ENCODE measurements at places on chromosomes 7 and 10.

DNA sequence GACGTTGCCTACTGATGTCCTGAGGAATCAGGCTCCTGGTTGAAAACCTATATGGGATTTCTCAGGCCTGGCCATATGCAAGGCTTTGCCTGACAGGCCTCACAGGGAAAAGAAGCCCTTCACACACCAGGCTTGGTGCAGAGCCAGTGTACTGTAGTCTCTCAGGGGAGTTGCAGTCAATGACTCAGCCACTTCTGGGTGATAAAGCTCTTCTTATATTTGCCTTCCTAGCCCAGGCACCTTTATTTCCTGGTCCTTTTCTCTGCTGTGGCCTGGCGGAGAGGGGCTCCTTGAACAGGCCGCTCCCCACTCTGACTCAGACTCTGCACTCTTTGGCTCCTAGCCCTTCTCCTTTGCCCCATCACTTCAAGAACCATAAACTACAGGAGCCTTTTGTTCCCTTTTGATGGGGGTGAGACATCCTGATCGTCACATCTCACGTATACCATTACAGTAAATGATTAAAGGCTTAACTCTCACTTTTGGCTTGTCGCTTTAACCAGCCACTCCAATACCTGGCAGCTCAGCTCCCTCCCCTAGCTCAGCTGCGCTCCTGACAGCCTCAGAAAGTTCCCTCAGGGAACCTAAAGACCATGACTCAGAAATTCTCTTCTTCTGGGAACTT lies 33.5 kb downstream of the DPY19L1 start:
- ATAC-seq: no peak

GRCh38 chr10:2212244-2212834 lies 475.0 kb upstream of the ADARB2 start:
- no peak for ATAC-seq

- ATAC-seq: no peak
Observed at GRCh38 chr7:916291-916941, 38.1 kb downstream of the ADAP1 start.

DNA sequence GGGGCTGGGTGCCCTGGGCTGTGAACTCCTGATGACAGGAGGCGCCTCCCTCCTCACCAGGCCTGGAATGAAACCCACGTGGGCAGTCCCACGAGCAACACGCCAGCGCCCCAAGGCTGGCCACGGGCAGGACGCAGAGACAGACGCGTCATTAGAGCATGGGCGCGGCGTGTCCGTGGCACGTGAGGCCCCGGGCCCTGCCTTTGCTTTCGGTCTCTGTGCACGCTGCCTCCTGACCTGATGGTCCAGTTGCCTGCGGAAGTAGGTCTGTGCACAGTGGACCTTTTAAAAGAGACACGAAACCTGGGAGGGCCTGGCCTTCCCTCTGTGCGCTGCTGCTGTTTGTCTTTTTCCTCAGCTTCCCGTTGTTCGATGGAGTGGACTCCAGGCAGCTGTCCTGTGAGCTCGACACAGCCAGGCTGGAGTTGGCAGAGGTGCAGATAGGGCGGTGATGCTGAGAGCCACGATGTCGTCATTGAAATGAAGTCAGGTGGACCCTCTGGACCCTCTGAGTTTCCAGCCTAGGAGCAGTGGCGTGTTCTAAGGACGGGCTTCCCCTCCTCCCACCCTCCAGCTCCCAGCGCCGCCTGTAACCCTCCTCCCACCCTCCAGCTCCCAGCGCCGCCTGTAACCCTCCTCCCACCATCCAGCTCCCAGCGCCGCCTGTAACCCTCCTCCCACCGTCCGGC lies 40.1 kb upstream of the CFAP46 start:
- ATAC-seq: no peak

DNA sequence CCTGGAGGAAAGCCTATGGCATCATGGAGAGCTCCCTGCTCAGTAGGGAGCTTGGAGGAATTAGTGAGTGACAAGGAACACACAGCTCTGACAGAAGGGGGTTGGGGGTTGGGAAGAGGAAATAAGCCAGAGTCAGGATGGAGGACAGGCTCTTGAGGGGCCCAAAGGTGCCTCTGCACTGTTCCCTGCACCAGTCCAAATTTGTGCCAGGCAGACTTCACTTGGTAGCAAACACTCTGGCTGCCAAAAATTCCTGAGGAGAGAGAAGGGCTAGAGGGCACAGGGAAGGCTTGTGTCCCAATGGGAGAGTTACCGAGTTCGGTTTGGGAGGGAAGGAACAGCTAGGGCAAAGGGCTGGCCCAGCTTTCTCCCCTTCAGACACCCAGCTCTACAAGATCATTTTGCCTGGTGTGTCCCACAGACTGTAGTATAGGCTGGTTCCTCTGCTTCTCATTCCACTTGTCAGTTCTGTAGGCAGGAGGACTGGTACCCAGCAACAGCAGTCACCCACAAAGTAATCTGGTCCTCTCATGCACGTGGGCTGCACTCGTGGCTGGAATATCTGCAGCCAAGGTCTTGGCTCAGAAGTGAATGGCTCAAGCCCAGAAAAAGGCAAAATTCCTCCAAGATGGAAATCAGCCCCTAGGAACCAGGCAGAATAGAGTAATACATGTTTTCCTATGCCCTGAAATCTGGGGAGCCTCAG lies 8.0 kb upstream of the KCNIP2 start:
- ATAC-seq: no peak

DNA sequence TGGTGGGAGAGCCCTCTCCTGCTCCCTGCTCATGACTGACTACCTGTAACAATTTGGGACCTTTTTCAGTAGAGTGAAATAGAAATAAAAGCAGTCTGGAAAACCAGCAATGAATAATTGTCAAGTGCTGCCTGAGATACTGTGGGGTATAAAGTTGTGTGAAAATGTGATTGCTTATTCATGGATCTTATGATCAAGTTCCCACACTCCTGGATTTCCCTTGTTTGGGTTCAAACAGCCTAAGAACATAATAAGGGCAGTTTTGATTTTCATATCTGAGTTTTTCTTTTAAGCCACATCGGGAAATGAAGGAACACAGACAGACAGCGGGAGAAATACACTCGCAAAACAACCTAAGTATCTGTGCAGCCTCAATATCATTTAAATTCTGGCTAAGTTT lies 52.9 kb downstream of the CALD1 start:
- no peak for ATAC-seq

DNA sequence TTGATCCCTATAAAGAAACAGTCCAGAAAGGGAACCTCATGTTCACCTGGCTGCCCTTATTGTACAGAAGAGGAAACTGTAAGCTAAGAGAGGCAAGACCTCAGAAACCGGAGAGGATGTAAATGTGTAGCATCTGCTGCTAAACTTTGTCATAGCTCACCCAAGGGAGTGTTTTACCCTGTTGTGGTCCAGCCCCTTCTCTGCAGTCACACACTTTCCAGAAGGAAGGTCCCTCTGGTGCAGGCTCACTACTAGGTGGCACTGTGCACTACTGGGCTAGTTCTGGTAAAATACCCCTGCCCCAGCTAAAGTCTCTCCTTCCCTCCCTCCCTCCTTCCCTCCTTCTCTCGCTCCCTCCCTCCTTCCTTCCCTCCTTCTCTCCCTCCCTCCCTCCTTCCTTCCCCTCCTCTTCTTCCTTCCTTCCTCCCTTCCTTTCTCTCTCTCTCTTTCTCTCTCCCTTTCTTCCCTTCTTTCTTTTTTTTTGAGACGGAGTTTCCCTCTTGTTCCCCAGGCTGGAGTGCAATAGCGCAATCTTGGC lies 42.5 kb upstream of the LCOR start:
- ATAC-seq: peak; percentile 64

GRCh38 chr7:8128449-8129317 lies 133.3 kb downstream of the ICA1 start:
- no peak for ATAC-seq

GRCh38 chr7:69198250-69198649 lies 400.0 kb upstream of the AUTS2 start:
- no peak for ATAC-seq

GRCh38 chr7:77862691-77863090 lies 64.1 kb downstream of the PHTF2 start:
- no peak for ATAC-seq

- no peak for ATAC-seq
Observed at GRCh38 chr10:98351831-98352402, 63.1 kb downstream of the PYROXD2 start.

GRCh38 chr7:106246902-106247711 lies 37.7 kb downstream of the NAMPT start:
- ATAC-seq: no peak

DNA sequence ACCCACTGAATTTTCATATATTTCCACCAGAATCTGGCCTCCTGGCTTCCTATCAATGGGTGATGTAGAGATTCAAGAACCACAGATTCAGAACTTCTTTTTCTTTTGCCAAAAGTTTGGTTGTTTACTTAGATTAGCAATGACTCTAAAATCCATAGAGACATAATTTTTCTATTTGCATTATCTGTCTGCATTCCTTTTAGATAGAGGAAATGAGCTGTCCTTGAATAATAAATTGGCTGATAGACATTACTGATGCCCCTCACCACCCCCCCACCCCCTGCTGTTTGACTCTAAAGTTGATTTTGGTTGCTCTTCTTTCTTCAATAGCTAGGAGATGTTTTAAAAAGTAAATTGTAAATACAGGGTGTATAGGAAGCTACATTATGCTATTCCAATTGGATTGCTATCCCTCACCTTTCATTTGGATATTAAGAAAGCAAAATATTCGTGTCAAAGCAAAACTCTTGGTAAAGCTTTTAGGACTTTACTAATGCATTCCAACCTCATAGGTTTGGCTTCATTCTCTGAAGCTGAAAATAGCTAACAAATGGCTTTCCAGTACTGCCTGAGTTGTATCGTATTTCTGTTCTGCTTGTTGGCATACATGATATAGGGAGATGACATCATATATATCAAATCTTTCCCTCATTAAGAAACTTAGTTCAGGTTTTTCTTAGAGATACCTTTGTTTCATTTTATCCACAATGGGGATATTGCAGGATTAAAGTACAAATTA lies 606.0 kb downstream of the ARL4A start:
- no peak for ATAC-seq

GRCh38 chr10:6680735-6681134 lies 100.7 kb upstream of the PRKCQ start:
- no peak for ATAC-seq

GRCh38 chr7:106450716-106451115 lies 165.9 kb upstream of the NAMPT start:
- no peak for ATAC-seq

DNA sequence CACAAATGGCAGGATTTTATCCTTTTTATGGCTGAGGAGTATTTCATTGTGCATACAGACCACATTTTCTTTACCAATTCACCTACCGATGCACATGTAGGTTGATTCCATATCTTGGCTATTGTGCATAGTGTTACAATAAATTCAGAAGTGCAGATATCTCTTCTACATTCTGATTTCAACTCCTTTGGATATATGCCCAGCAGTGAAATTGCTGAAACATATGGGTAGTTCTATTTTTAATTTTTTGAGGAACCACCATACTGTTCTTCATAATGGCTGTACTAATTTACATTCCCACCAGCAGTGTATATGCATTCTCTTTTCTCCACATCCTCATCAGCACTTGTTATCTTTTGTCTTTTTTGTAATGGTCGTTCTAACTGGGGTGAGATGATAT lies 1290.3 kb downstream of the XPNPEP1 start:
- no peak for ATAC-seq

- ATAC-seq: no peak
Observed at GRCh38 chr7:116699722-116700120, 27.7 kb downstream of the MET start.

DNA sequence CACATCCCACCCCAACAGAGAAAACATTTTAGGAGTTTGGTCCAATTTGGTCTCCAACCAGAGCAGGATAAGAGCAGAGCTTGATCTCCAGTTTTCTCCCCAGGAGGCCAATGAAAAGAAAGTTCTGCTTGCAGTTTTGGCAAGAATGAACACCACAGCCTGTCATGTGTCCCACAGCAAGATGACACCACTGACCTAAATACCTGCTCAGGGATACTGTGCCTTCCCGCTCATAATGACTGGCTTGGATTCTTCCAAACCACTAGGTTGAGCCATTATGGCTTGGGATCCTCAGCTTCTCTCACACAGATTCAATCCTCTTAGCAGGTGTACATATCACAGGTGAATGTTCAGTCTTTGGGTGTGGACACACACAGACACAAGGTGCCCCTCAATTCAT lies 53.3 kb downstream of the C10orf90 start:
- no peak for ATAC-seq

DNA sequence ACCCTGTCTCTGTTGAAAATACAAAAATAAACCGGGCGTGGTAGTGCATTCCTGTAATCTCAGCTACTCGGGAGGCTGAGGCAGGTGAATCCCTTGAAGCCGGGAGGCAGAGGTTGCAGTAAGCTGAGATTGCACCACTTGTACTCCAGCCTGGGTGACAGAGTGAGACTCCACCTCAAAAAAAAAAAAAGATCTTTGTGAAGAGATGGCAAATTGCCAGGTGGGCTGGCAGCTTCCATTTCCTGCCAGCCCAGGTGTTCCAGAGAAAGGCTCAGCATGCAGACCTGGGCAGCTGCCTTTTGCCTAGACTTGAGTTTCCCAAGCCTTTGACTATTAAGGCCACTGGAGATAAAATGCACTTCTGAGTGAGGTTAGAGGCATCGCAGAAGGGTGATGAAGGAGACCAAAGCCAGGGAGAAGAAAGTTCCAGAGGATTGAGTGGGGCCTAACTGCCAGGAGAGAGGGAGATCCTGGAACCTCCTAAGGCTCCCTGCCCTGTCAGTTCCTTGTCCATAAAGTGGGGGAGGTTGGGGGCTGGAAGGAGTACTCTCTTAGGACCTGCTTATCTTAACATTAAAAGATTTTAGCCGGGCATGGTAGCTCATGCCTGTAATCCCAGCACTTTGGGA lies 10.0 kb upstream of the DDIT4 start:
- ATAC-seq: no peak

GRCh38 chr7:19701471-19701870 lies 7.4 kb downstream of the POLR1F start:
- ATAC-seq: no peak

GRCh38 chr10:55369670-55370420 lies 568.8 kb upstream of the PCDH15 start:
- no peak for ATAC-seq

DNA sequence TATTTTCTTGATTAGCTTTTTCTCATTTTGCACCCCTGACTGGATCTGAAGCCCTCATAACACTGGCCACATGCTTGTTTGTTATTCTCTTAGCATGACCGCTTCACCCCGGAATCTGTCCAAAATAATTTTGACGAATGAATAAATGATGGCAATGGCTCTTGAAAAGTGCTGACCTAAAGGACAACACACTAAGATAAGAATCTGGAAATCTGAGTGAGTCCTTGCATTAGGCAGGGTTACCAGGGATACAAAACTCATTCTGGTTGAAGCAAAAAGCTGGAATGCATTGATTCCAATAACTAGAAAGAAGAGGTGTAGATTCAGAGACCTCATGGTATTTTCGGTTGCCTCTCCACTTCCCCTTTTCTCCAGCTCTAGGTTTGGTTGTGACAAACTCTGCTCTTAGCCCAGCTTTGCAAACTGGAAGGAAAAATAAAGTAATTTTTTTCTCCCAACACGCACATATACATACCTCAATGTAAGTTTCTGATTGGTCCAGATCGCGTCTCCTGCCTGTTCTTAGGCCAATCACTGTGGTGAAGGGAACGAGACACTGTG lies 157.4 kb downstream of the SKIDA1 start:
- ATAC-seq: no peak

- no peak for ATAC-seq
Observed at GRCh38 chr10:76905251-76905650, 732.4 kb downstream of the KCNMA1 start.

GRCh38 chr10:95414016-95414830 lies 123.4 kb upstream of the PDLIM1 start:
- no peak for ATAC-seq

- no peak for ATAC-seq
Observed at GRCh38 chr7:36982766-36983165, 258.5 kb upstream of the AOAH start.

- ATAC-seq: no peak
Observed at GRCh38 chr10:98524124-98524523, 77.4 kb upstream of the HPS1 start.
